ENCODE measurements at places on chromosomes 3 and 15.

DNA sequence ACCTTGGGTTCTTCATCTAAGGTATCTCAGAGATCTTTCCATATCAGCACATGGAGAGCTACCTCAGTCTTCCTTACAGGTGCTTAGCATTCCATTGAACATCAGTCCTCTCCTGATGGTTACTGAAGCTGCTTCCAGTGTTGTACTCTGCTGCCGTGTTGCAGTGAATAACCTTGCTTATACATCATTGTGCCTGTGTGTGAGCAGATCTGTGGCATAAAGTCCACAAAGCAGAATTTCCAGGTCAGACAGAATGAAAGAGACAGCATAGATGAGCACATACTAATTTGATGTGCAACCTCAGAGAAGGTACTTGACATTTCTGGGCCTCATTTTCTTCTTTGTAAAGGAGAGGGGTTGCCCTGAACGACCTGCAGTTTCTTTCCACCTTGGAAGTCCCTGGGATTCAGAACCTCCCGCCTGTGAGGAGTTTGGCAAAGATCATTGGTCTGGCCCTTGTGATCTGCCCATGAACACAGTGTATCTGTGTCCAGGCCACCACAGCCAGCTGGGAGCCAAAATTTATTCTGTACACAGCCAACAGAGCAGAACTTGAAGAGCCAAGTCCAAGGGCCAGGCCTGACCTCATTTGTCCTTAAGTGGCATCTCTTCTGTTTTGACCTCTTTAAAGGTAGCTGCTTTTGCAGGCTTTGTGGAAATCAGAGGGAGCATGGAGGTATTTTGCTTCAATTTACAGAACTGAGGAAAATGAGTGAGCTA lies 57.2 kb upstream of the SLC7A14 start:
- DNase-seq: no peak

- no peak for DNase-seq
Observed at GRCh38 chr3:177468331-177468730, 271.0 kb upstream of the TBL1XR1 start.

GRCh38 chr3:198030125-198030524 lies 70.1 kb downstream of the LMLN start:
- DNase-seq: no peak

GRCh38 chr15:58704155-58704865 lies 45.2 kb downstream of the ADAM10 start:
- DNase-seq: no peak

- no peak for DNase-seq
Observed at GRCh38 chr3:2516762-2517441, 418.2 kb downstream of the CNTN4 start.

DNA sequence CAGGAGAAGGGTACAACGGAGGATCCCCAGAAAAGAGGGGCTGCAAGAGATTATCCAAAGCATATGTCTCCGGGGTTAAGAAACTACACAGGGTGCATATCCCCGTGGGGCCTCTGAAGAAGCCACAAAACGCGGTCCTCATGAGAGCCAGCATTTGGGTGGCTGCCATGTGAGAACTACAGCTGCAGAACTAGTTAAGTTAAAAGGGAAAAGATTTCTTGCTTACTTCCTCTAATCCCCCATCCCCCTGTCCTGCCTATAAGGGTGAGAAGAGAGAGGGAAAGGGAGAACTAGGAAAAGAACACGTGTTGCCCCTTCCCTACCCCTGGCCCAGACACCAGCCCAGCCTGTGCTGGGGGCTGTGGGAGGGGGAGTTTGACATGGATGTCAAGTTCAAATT lies 70.4 kb upstream of the PCSK6 start:
- DNase-seq: no peak

- DNase-seq: no peak
Observed at GRCh38 chr15:66269326-66270090, 16.0 kb upstream of the MEGF11 start.
